Stimulated activated CD8-positive, alpha-beta memory T cell treated with anti-CD3 and anti-CD28 coated beads, Interleukin-15, amount 100 ng/mL, for 48 hours (primary cell): ENCODE measurements at places on chromosomes 1 and 21.

- DNase-seq: no peak
Measured at GRCh38 chr1:248155927-248156326, 11.0 kb downstream of the OR2M5 start.

DNA sequence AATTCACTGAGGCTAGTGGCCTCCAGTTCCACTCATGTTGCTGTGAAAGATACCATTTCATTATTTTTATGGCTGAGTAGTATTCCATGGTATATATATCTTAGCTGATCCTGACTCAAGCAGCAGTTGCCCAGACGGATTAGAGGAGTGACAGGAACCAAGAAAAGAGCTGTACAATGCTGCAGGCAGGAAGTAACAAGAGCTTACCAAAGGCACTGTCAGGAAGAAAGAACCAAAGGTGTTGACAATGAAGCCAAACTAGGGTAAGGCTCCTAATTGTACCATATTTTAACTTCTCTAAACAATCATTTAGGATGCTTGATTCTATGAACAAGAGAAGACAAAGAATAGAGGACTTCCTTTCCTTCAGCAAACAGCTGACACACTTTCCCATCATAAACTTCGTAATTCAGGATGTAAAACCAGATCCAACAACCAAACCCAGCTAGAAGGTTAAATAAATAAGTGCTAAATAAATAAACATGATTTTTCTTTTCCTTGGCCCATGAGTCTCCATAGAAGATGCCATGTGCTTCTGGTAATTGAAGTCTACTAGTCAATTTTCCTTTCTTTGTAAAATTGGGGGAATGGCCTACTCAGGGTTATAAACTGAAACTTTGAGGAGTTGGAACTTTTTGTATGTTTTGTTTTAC lies 248.2 kb upstream of the SGIP1 start:
- no peak for DNase-seq

DNA sequence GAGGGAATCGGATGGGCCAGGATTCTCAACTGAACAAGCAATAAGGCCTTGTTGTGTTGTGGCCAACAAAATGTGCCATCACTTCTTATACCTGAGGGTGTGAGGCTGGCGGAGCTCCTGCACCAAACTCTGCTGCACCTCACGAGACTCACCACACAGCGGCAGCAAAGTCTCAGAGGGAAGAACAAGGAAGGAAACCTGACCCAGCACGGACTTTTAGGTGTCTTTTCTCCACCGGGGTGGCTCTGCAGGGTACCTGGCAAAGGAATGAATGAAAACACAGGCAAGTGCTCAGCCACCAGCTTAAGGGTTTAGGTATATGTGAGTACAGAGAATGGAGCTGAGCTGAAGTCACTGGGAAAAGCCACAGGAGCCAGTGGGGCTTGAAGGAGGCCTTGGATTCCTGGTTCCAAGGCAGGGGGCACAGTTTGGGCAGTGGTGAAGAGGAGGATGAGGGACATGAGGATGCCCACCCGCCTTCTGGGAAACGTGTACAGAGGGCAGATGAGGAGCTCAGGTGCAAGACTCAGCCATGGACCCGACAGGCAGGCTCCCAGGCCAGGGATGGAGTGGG lies 31.1 kb upstream of the HSD3B1 start:
- no peak for DNase-seq

- DNase-seq: no peak
Measured at GRCh38 chr1:117143871-117144270, 22.3 kb upstream of the TRIM45 start.

DNA sequence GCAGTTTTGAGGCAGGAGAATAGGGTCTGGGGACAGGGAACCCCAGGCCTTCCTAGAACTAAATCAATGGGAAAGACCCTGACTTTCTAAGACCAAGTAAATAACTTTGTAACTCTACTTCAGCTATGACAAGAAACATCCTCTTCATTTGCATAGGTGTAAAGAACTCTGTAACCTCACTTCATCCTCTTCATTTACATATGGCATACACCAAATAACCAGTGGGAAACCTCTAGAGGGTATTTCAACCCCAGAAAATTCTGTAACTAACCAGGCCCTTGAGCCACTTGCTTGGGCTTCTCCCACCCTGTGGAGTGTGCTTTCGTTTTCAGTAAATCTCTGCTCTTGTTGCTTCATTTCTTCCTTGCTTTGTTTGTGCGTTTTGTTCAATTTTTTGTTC lies 495.6 kb downstream of the SIPA1L2 start:
- DNase-seq: no peak

DNA sequence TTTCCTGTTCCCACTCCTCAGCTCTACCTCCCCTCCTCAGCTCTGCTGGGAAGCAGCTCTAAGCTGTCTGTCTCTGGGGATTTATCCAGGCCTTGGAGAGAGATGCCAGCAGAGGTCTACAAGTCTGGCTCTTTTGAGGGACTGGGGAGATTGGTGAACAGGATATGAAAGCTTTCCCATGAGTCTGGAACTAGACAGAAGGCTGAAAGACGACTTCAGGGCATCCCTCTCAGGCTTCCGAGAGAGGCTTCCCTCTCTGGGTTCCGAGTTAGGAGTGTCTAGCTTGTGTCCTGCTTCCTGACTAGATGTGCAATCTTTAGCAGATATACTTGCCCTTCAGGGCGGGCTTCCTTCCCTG lies 733 bp downstream of the TMEM35B start:
- no peak for DNase-seq

DNA sequence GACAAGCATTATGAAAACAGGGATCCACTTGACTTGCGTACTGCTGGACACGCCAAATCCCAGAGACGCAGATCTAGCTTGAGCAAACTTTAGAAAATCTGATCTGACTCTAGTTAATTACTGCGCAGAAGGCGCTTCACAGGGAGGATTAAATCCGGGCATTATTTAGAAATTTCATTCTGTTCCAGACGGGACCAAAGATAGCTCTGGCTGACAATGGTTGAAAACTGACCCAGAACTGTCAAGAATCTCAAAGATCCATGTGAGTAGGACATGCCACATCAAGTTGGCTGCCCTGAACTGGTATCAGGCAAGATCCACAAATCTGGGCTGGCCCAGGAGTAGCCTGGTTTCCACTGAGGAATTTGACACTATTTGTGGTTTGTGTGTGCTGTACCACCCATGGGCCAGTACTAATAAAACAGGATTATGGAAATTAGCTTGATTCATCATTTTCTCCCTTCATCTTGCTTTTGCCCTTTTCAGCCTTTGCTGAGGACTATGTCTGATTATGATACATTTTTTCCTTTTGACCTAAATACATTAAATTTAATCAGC lies 171.0 kb downstream of the VAV3 start:
- no peak for DNase-seq

DNA sequence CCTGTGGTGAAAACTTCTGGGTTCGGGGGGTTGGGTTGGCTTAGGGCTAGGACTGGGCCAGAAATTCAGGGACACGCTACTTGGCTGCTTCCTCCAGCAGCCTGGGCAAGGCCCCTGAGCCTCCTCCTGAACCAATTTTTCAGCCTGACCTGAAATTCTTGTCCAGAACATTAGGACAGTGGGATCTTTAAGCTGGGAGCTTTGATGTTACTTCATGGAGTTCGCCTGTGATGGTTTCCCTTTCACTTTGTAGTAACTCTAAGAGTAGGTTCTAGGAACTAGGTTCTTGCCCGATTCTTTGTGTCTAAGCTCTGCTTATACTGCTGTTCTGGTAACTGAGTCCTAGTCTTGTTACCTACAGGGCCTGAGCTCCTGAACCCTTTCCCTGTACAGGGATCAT lies 75.3 kb downstream of the S1PR1 start:
- no peak for DNase-seq

DNA sequence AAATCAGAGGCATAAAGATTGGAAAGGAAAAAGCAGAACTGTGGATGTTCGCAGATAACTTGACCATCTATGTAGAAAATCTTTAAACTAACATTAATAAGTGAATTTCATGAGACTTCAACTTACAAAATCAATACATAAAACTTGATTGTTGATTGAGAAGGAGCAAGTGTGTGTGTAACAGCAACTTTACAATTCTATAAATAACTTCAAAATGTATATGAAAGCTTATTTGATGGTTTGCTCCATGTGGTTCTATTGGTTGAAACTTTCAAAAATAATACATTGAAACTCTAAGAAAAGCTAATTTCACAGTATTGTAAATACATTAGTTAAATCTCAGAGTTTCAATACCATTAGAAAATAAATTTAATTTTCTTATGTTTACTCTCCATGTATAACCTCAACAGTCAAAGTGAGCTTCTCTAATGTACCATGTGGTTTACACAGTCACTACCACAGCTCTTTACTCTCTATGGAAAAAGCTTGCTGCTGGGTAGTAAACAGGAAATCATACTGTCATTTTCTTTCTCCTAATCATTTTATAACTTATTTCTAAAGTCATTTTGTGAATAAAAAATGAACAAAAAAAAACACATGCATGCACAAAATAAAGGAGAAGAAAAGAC lies 12.0 kb downstream of the AKT3 start:
- no peak for DNase-seq

- DNase-seq: no peak
Measured at GRCh38 chr1:76826072-76826845, 41.0 kb upstream of the ST6GALNAC5 start.

DNA sequence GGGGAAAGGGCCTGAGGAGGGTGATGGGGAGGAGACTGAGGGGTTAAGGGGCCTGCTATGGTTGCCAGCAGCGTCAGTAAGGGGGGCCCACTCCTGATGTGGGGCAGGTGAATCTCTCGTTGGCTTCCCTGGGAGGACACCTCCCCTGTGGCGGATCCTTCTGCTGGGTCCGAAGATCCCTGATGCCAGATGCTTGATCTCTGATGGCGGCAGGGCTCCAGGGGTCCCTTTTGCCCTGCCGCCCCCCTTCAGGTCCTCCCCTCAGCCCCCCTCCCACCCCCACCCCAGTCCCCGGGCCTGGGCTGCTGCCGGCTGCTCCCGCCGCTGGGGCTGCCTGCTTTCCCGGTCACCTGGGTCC lies 219 bp downstream of the CELF3 start:
- DNase-seq: no peak

- DNase-seq: no peak
Measured at GRCh38 chr1:109637446-109637845, 17.8 kb downstream of the AMPD2 start.

- DNase-seq: no peak
Measured at GRCh38 chr1:224064150-224064549, 49.8 kb upstream of the FBXO28 start.

- no peak for DNase-seq
Measured at GRCh38 chr1:24286246-24287010, 32.7 kb upstream of the GRHL3 start.

- DNase-seq: no peak
Measured at GRCh38 chr1:217846733-217847132, 215.6 kb downstream of the SPATA17 start.

DNA sequence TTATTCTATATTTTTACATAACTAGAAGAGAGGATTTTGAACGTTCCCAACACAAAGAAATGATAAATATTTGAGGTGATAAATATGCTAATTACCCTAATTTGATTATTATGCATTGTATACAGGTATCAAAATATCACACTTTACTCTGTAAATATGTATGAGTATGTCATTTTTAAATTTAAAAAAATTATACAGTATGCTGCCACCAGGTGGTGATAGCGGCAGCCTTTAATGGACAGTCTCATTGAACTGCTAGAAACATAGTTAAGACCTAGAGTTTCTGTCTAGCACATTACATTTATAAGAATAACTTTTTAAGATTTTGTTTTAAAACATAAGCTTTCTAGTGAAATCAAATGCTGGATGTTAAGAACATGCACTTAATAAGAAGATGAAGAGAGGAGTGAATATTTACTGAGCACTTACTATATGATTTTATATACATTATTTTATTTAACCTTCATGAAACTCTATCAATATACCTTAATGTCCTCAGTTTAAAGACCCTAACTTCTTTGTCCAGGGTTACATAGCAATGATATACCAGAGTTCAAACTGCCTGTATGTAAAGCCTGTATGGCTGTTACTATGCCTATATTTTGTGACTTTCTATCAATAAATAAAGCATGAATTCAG lies 207.1 kb downstream of the NUF2 start:
- no peak for DNase-seq

DNA sequence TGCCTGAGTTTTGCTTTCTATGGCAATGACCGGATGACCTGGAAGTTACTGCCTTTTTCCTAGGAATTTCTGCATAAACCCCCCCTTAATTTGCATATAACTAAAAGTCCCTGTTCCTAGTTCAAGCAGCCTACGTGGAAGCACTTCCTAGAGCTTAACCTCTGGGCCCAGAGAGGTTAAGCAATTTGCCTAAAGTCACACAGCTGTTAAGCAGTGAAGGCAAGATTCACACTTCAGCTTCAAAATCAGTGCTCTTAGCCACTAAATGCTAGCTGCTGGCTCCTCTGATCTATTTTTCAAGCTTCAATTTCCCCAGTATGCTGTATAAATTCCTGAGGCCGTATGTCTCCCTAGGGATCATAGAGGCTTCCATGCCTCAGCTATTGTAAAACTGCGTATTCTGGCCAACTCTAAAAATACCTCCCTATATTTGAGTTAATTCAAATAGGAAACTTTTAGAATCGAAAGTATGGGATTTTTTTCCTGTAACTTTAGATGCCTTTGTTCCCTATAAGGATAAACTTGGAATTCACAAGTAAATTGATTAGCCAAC lies 53.1 kb upstream of the CD5L start:
- no peak for DNase-seq

GRCh38 chr1:47919113-47919833 lies 77.9 kb downstream of the TRABD2B start:
- no peak for DNase-seq

GRCh38 chr1:7380712-7381111 lies 390.4 kb upstream of the VAMP3 start:
- DNase-seq: no peak
